ENCODE measurements at places on chromosomes 2 and 18.
A peak's percentile ranks its signal among the peaks of the same experiment; 100 is the strongest.

GRCh38 chr2:26494891-26495290, 17.0 kb upstream of the OTOF start:
- H3K27me3 ChIP-seq, result peaks cover 13% of the 10 kb centered on the region
- no peak overlapping the region for H3K4me3 ChIP-seq
- H3K27ac ChIP-seq, result no peak overlapping the region
- peaks cover 17% of the 10 kb centered on the region for H3K4me1 ChIP-seq
- H3K36me3 ChIP-seq, result no peaks in the 10 kb centered on the region

- no peak overlapping the region for H3K4me3 ChIP-seq
- peaks cover 3% of the 10 kb centered on the region for H3K36me3 ChIP-seq
- H3K4me1 ChIP-seq, result peaks cover 32% of the 10 kb centered on the region
- peak; percentile 27 for DNase-seq
These were observed 117.2 kb downstream of the UXS1 start for GRCh38 chr2:106076941-106077340.

DNA sequence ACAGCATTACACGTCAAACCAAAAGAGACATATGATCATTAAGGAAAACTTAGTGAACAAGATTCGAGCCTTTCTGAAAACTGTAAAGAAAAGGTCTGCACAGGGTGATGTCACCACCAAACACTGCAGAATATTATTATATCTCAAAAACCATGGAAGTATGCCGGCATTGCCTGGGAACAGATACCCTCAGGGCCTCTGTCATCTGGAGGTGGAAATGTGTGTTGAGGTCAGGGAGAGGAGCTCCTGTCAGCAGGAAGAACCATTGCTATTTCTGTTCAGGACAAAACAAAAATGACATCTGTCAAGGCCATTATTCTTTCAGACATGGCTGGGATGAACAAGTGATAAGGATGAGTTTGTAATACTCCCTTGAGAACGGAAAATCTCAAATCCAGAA, 365.9 kb upstream of the TRIB2 start:
- H3K27ac ChIP-seq, result no peak overlapping the region
- no peaks in the 10 kb centered on the region for H3K36me3 ChIP-seq
- H3K4me1 ChIP-seq, result no peaks in the 10 kb centered on the region
- no peak for DNase-seq
- H3K27me3 ChIP-seq, result no peaks in the 10 kb centered on the region

DNA sequence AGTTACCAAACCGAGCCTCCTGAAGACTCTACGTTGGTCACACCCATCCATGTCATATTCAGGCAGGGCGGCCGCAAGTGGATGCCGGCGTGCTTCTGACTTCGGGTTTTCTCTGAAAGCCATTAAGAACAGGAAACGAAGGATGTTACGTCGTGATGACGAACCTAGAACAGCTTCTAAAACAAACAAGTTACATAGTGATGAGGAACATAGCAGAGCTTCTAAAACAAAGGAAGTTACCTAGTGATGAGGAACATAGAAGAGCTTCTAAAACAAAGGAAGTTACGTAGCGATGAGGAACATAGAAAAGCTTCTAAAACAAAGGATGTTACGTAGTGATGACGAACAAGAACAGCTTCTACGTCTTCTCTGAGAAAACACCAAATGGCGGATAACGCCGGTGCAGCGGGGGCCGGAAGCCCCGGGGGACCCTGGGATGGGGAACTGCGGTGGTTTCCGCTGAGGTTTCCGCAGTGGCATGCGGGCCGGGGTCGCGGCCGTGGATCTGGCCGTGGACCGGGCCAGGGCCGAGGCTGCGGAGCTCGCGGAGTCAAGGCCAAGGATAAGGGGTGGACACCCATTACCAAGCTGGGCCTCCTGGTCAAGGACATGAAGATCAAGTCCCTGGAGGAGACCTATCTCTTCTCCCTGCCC, 141.1 kb downstream of the SOCS6 start:
- DNase-seq, result no peak
- H3K4me1 ChIP-seq, result peaks cover 4% of the 10 kb centered on the region
- H3K27me3 ChIP-seq, result no peaks in the 10 kb centered on the region
- H3K27ac ChIP-seq, result peak overlapping the region; percentile 12
- H3K4me3 ChIP-seq, result no peak overlapping the region

DNA sequence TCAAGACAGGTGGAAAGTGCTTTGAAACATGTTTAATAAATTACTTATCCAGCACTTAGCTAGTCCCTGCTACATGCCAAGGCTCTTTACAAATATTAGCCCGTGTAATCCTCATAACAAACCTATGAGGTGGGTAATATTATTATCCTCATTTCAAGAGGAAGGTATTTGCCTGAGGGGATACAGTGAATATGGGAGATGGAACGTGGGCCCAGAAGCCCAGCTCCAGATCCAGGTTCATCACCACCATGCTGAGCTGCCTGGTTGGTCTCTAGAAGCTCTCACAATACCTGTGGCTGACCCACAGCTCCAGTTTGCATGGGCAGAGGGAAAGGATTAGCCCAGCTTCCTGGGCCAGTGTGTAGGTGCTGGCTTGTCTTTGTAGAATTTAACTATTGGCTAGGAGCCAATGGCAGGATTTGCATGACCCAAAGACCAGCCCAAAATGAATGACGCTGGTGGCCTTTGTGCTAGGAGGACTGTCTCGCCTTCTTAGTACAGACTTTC, 61.6 kb upstream of the ATP8B1 start:
- no peaks in the 10 kb centered on the region for H3K36me3 ChIP-seq
- DNase-seq, result no peak
- no peak overlapping the region for H3K27ac ChIP-seq

GRCh38 chr2:42562474-42563144, 5.8 kb upstream of the MTA3 start:
- H3K27me3 ChIP-seq, result no peaks in the 10 kb centered on the region
- no peak for DNase-seq
- H3K4me1 ChIP-seq, result peaks cover 18% of the 10 kb centered on the region
- H3K27ac ChIP-seq, result no peak overlapping the region

DNA sequence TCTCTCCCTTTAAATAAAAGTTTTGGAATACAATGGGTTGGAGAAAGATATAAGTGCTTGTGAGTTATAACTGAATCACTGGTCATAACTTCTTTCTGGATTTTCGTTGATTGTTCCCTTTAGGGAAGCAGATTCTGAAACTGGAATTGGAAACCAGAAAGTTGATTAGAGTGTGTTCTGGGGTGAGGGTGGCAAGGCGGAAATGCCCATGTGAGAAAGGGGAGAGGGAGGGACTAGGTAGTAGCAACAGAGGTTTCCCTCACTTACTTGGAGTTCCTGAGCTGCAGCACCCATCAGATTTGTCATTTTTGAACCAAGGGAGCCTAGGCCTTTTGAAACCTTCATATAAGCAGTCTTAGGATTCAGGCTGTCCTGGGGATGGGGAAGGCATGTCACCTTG, 453.4 kb downstream of the KCNJ3 start:
- H3K27ac ChIP-seq, result no peak overlapping the region
- no peak overlapping the region for H3K4me3 ChIP-seq
- no peaks in the 10 kb centered on the region for H3K36me3 ChIP-seq
- H3K4me1 ChIP-seq, result no peaks in the 10 kb centered on the region

GRCh38 chr2:27852691-27853090, 37.5 kb downstream of the RBKS start:
- H3K4me1 ChIP-seq, result no peaks in the 10 kb centered on the region
- H3K36me3 ChIP-seq, result no peaks in the 10 kb centered on the region
- H3K27ac ChIP-seq, result no peak overlapping the region
- H3K4me3 ChIP-seq, result no peak overlapping the region
- DNase-seq, result no peak
- no peaks in the 10 kb centered on the region for H3K27me3 ChIP-seq
